ENCODE measurements at places on chromosomes 7 and 10. TPM values are rescaled to one million over a fixed set of nuclear protein-coding genes. Genes with fewer than 3 reads are reported as not detected.

Gene PDE1C
- total RNA-seq: not detected

GRCh38 chr7:146700015-146700560 lies 583.5 kb downstream of the CNTNAP2 start:
- DNase-seq: no peak

DNA sequence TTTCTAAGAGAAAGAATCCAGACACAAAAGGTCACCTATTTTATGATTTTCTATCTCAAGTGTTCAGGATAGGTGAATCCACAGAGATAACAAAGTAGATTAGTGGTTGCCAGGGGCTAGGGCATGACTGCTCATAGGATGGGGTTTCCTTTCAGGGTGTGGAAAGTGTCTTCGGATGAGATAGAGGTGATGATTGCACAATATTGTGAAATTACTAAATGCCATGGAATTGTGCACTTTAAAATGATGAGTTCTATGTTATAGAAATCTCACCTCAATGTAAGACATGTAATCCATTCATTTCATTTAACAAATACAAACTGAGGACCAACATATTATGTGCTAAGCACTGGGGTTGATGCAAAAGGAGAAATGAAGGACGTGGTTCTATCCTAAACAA lies 76.4 kb upstream of the GALNT17 start:
- no peak for DNase-seq

- DNase-seq: no peak
Observed at GRCh38 chr7:50531928-50532327, 33.3 kb downstream of the DDC start.

DNA sequence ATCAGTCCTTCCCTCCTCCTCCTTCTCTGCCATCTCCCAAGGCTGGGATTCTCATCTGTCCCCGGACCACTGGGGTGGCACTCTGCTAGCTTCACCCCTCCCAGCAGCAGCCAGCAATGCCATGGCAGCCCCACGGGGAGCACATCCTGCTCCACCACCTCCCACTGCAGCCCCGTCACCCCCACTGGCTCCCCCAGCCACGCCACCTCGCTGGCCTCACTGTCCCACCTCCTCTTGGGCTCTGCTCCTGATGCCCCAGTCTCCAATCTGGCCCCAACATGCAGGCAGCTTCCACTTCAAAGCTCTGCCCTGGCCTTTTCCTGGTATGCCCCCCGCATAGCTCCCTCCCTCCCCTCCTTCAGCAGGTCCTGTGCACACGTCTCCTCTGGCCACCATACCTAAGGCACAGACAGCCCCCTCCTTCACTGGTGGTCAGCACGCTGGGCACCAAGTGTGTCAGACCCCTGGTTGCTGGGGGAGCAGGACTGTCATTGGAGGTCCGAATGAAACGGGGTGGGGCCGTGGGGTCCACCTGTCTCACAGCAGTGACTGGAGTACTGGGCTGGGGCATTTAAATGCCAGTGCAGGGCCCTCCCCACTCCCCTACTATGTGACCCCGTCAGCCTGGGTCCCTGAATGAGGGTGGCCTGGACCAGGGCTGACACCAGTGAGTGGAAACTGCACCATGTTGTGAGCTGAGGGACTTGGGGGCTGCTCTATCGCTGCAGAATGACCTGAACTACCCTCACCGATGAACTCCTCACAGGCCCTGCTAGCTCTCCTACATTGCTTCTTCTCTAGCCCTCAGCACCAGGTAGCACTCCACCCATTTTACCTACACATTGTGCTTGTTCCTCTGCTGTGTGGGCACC lies 38.7 kb downstream of the RASGEF1A start:
- DNase-seq: no peak

Measured in activated naive CD8-positive, alpha-beta T cell treated with anti-CD3 and anti-CD28 coated beads for 36 hours (primary cell).